Osteoblast (primary cell): ENCODE measurements at places on chromosomes 3 and 15. TPM values are rescaled to one million over a fixed set of nuclear protein-coding genes. Genes with fewer than 3 reads are reported as not detected.

RASL12 gene
- under 0.01 and 0.36 TPM in 2 replicates for total RNA-seq

PP2D1 gene
- not detected in 2 replicates for total RNA-seq

CCK gene
- total RNA-seq = not detected in 2 replicates

ACKR4 gene
- total RNA-seq = 0.72 TPM in 1 of 2 replicates, not detected in the other

SENP8 gene
- total RNA-seq = 2.4 and 2.5 TPM in 2 replicates

RASGRF1 gene
- under 0.01 TPM in 1 of 2 replicates, not detected in the other for total RNA-seq

TM4SF18 gene
- total RNA-seq = 0.29 TPM in 1 of 2 replicates, not detected in the other
